ENCODE measurements at places on chromosomes 2 and 18.

GRCh38 chr18:55310044-55310676 is 277.8 kb downstream of the TCF4 start:
- no peak for DNase-seq

DNA sequence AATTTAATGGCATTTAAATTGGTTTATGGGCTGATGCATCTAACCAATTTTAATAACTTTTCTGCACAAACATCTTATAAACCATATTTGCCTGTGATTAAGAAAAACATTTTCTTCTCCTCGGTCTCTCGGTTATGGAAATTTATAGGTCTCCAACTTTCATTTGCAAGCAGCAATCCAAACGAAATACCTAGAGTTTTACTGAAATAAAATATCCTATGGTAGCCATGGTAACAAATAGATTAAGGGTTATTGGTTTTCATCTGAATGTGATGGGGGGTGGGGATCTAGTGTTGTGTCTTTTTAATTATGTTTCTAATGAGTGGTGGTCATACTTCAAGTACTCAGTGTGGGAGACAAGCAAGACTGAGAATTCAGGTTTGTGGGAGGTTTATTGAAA is 2.9 kb downstream of the KLHL29 start:
- no peak for DNase-seq

GRCh38 chr2:204299766-204300165 is 245.5 kb upstream of the PARD3B start:
- DNase-seq = no peak

- no peak for DNase-seq
Measured at GRCh38 chr2:209230560-209230959, 193.3 kb upstream of the MAP2 start.

DNA sequence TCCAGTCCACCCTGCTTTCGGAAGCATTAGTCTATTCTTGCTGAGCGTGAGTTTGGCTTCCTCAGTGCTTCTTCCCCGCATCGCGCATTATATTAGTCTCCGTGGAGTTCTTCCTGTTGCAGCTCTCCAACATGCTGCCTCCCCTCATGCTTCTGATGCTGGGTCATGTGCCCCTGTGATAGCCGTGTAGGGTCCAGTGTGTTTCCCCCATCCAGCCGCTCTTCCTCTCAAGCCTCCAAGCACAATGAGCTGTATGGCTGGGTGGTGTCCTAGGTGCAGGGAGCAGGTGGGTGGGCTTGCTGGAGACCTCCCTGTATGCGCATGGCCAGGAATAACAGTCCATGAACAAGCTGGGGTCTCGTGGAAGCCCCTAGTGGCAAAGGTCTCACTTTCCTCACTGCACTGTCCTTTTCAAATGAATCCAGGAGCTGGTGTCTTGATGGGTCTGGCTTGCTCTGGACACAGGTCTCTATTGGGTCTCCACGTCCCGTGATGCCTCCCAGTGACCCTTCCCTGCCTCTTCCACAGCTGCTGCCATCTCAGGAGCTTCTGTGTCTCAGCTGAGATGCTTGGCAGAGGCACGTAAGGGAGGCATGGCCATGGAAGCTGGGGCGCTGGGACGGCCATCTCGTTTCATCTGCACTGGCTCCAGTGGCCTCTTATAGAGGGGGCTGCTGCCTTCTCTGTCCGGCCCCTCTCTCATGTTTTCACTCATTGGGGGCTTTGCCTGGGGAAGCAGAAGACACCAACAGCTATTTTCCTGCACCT is 54.8 kb upstream of the HDAC4 start:
- DNase-seq = no peak

GRCh38 chr2:28449126-28449487 is 46.8 kb upstream of the PLB1 start:
- no peak for DNase-seq
